ENCODE measurements at places on chromosomes 5 and 9. TPM values are rescaled to one million over a fixed set of nuclear protein-coding genes. Genes with fewer than 3 reads are reported as not detected.

FOXD4L6 gene
- total RNA-seq: not detected

GRCh38 chr9:87713278-87713987 lies 12.5 kb upstream of the CTSL start:
- no peaks in the 10 kb centered on the region for H3K36me3 ChIP-seq
- DNase-seq: no peak
- no peaks in the 10 kb centered on the region for H3K27me3 ChIP-seq
- no peaks in the 10 kb centered on the region for H3K4me1 ChIP-seq
- H3K27ac ChIP-seq: peak overlapping the region; percentile 67

DNA sequence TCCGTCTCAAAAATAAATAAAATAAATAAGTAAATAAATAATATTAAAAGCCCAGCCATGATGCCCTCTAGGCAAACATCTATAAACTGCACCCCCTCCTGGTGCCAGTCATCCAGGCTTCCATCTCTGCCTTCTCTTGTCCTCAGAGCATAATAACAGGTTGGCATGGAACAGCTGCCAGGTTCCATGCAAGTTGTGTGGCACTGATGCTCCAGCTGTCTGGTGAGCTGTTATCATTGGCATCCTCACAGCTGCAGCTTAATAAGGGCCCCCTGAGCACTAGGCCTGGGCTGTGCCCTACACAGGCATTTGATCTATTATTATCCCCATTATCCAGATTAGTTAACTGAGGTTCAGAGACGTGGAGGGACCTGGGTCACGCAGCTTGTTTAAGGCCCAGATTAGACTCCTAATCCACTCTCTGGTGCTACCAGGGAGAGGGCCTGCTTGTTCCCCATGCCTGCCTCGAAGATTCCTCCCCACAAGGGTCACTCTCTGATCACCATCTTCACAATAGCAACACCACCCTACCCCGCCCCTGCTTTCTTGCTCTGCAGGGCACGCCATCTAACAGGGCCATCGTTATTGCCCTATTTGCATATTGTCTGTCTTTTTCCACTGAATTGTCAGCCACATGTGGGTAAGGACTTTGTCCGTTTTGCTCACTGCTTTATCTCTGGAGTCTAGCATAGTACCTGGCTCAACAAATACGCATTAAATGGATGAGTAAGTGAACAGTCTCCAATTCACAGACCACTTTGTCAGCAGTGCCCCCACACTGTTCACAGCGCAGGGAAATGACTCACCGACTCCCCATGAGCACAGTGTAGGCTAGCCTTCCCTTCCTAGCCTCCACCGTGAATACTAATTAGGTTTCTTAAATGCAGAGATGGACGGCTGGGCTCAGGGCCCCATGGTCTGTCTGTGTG lies 1.5 kb upstream of the DNM1 start:
- H3K4me3 ChIP-seq: no peak overlapping the region
- no peak for DNase-seq
- H3K27ac ChIP-seq: no peak overlapping the region
- H3K27me3 ChIP-seq: no peaks in the 10 kb centered on the region
- peaks cover 22% of the 10 kb centered on the region for H3K4me1 ChIP-seq
- H3K36me3 ChIP-seq: no peaks in the 10 kb centered on the region

DNA sequence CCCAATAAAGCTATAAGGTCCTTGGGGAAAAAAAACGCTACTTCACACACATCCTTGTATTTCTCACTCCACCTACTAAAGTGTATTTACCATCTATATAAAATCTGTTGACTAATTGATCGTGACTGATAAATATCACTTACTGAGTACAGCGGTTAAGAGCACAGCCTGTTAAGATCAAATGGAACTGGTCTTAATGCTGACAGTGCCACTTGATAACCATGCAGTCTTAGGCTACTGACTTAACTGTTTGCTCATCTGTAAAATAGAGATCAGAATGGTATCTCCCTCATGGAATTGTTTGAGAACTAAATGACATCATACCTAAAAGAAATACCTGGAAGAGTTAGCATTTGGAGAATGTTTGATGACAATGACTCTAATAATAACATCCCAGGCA lies 67.5 kb downstream of the ZFAND5 start:
- H3K27me3 ChIP-seq: no peaks in the 10 kb centered on the region
- no peak overlapping the region for H3K4me3 ChIP-seq
- H3K27ac ChIP-seq: no peak overlapping the region
- DNase-seq: no peak
- no peaks in the 10 kb centered on the region for H3K4me1 ChIP-seq
- no peaks in the 10 kb centered on the region for H3K36me3 ChIP-seq

MRRF gene
- total RNA-seq: 39.6 TPM

DNA sequence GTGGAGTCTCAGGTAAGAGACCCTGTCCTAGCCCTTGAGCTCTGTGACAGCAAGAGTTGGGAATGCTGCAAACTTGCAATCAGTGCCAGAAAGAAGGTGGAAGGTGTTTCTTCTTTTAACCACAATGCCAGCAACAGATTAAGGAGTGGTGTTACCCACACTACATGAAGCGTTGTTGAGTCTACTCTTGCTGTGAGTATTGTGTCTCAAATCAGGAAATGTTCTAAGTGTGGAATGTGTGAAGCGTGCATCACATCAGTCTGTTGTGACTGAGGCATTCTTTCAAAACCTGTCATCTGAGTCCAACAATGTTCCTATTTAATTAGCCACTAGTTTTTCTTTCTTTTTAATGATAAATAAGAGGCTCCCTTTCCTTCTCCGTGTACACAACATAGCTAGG lies 2.9 kb upstream of the LURAP1L start:
- peaks cover 16% of the 10 kb centered on the region for H3K4me1 ChIP-seq
- DNase-seq: no peak
- H3K4me3 ChIP-seq: no peak overlapping the region
- H3K36me3 ChIP-seq: no peaks in the 10 kb centered on the region

CKS2 gene
- 24.1 TPM for total RNA-seq

TMEM171 gene
- 11.5 TPM for total RNA-seq

- no peaks in the 10 kb centered on the region for H3K27me3 ChIP-seq
- H3K4me1 ChIP-seq: no peaks in the 10 kb centered on the region
- H3K36me3 ChIP-seq: no peaks in the 10 kb centered on the region
Observed at GRCh38 chr5:116613445-116613844, 38.8 kb upstream of the SEMA6A start.

SOWAHA gene
- total RNA-seq: not detected

GRCh38 chr9:72089451-72090130 lies 29.2 kb upstream of the C9orf57 start:
- H3K27me3 ChIP-seq: no peaks in the 10 kb centered on the region
- no peaks in the 10 kb centered on the region for H3K4me1 ChIP-seq
- no peak for DNase-seq
- H3K27ac ChIP-seq: no peak overlapping the region
- no peak overlapping the region for H3K4me3 ChIP-seq

DNA sequence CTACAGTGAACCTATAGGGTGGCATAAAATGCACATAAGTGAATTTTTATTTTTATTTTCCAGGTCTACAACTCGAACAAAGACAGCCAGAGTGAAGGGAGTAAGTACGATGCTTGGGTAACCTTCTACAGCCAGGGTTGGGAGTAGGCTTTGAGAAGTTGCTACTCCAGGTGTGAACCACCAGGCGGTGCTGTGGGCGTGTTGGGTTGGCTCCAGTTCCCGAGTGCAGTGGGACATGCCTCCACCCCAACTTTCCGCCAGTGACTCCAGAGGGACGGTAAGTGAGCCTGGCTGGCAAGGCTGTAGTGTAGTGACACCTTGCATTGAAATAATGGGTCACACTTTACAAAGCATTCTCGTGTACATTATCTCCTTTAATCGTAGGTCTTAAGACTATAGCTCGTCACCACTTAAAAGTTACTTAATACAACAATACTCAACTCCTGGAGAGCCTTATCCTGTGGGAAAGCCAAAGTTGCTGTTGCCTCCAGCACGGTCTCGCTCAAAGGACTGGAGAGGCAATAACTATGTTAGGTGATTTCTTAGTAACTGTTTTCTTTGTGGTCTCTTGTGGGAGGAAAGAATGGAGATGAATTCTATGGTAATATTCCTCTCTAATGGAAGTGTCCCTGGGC lies 244.0 kb downstream of the ARHGAP26 start:
- DNase-seq: peak; percentile 75
- no peak overlapping the region for H3K27ac ChIP-seq
- no peaks in the 10 kb centered on the region for H3K36me3 ChIP-seq

DNA sequence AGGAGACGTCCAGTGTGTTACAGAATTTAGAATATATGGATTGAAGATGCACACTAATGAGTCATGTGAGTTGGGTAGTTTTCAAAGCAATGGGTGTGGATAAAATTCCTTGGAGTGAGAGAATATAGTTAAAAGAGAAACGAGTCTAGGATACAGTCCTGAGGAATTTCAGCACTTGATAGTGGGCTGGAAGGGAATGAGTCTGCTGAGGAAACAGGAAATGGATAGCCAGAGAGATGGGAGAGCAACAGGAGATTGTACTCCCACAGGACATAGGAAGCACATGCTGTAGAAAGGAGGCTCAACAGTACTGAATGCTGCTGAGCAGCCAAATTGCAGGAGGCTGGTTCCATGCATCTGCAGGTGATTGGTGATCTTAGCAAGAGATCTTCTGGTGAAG lies 68.1 kb downstream of the FBN2 start:
- H3K4me3 ChIP-seq: no peak overlapping the region
- DNase-seq: no peak
- no peak overlapping the region for H3K27ac ChIP-seq

- DNase-seq: no peak
- H3K4me1 ChIP-seq: peaks cover 16% of the 10 kb centered on the region
- no peaks in the 10 kb centered on the region for H3K27me3 ChIP-seq
- no peak overlapping the region for H3K4me3 ChIP-seq
Observed at GRCh38 chr5:93158841-93159240, 422.2 kb downstream of the NR2F1-AS1 start.
